ENCODE measurements at places on chromosomes 1 and 21.

DNA sequence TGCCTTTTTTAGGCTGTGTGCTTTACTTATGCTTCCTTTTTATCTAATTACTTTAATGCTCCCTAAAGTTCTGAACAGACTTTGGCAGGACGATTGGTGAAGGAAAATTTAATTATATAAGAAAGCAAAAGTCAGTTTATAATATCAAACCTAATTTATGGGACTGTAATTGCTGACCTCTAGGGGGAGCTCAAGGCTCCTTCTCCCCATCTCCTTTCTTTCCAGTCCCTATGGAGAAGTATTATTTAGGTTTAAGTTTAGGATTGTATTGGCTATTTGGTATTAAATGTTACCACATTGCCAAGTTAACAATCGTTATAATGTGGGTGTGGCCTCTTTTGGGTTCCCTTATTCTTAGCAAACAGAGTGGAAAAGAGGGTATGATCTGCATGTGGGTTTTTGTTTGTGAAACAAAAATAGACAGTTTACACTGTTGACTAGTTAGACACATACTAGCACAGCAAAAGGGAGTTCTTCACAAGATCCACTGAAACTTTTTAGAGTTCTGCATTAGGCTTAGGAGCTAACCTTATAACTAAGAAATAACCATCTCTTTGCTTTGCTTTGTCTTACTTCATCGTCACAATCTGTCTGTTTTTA lies 48.2 kb upstream of the TNFSF4 start:
- DNase-seq = no peak

DNA sequence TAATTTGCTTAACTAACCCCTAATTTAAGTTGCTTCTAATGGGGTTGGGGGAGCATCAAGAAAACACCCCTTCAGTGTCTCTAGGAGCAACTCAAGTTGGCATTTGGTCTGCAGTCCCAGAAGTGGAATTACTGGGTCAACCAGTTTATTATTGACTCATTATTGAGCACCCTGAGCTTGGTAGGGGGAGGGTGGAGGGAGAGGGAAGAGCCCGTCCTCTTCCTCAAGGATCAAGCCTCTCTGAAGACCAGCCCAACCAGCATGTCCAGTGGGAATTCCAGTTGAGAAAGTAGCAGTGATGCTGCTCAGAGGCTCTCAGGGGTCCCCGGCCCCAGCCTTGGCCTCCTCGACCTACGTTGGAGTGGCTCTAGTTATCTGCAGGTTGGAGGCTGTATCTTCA lies 2.1 kb upstream of the PLA2G2F start:
- no peak for DNase-seq

DNA sequence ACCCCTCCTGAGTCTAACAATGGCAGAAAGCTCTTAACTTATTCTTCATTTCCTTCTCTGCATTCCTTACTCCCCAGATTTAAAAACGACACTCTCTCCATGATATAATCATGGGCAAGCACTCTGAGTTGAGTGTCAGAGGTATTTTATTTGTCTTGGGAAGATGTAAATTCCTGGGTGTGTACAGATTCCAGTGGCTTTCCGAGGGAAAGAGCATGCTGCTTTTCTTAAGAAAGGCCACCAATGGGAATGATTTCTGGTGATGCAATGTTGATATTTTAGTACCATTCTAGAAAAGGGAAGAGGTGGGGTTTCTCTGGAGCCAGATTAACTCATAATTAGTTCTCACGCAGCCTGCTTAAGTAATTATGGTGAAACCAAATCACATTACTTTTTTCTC lies 47.8 kb upstream of the BTG3 start:
- no peak for DNase-seq

- no peak for DNase-seq
Observed at GRCh38 chr1:211172657-211173056, 38.7 kb upstream of the KCNH1 start.

DNA sequence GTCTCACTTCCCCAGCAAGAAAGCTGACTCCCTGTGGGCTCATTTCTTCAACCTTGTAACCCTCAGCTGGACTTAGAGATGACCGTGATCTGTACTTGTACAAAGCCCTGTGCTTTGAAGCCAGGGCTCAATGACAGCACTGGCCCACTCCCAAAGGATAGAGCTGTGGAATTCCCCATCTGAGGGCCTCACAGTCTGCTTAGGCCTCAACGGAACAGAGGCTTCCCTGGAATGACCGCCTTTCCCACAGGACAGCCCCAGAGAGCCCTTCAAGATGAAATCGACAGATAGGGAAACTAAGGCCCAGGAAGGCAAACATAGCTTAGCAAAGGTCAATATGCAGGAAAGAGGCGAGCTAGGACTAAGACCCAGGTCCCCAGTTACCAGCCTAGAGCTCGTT lies 11.5 kb downstream of the SLC9A1 start:
- DNase-seq = no peak

GRCh38 chr1:218079820-218080219 lies 205.3 kb upstream of the RRP15 start:
- DNase-seq = no peak

GRCh38 chr1:210407207-210407886 lies 78.6 kb downstream of the HHAT start:
- DNase-seq = peak; percentile 46

GRCh38 chr1:205572421-205572820 lies 59.4 kb downstream of the ELK4 start:
- no peak for DNase-seq

- DNase-seq = no peak
Observed at GRCh38 chr21:34199121-34199910, 125.9 kb downstream of the MRPS6 start.

DNA sequence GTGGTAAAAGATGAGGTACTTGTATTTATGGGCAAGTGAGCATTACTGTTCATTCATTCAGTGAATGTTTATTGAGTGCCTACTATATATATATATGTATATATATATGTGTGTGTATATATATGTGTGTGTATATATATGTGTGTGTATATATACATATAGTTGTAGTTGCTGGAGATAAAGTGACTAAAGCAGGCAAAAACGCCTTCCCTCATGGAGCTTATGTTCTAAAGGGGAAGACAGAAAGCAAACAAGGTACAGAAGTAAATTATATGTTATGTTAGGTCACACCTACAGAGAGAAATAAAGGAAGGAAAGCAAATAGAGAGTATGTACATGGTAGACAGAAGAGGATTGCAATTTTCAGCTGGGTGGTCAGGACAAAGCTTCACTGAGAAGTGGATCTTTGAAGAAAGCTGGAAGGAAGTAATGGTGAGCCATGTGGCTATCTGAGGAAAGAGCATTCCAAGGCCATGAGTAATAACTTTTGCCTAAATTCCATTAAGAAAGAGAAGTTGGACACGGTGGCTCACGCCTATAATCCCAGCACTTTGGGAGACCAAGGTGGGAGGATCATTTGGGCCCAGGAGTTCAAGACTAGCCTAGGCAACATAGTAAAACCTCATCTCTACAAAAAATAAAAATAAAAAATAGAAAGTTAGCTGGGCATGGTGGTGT lies 33.5 kb upstream of the KLF17 start:
- no peak for DNase-seq

GRCh38 chr1:92085727-92086126 lies 5.6 kb downstream of the BTBD8 start:
- DNase-seq = no peak

GRCh38 chr1:69103705-69104385 lies 463.9 kb upstream of the LRRC7 start:
- DNase-seq = no peak

DNA sequence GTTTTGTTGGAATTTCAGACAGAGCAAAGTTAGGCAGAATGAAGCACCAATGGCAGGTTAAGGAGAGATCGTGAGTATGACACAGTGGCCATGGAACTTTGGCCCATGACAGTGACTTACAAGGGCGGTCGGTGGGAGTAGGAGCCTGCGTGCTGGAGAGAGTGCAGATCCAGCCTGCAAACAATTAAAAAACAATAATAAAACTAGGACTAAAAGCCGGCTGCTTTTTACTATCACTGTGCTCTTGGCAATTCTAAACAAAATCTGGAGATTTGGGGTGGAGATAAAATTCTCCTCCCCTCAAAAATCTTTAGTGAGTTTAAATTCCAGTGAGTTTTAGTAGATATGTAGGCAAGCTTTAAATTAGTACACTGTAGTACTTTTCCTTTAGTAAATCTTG lies 96.9 kb downstream of the DHRS3 start:
- DNase-seq = no peak

- DNase-seq = no peak
Observed at GRCh38 chr1:218211241-218211640, 73.9 kb upstream of the RRP15 start.

DNA sequence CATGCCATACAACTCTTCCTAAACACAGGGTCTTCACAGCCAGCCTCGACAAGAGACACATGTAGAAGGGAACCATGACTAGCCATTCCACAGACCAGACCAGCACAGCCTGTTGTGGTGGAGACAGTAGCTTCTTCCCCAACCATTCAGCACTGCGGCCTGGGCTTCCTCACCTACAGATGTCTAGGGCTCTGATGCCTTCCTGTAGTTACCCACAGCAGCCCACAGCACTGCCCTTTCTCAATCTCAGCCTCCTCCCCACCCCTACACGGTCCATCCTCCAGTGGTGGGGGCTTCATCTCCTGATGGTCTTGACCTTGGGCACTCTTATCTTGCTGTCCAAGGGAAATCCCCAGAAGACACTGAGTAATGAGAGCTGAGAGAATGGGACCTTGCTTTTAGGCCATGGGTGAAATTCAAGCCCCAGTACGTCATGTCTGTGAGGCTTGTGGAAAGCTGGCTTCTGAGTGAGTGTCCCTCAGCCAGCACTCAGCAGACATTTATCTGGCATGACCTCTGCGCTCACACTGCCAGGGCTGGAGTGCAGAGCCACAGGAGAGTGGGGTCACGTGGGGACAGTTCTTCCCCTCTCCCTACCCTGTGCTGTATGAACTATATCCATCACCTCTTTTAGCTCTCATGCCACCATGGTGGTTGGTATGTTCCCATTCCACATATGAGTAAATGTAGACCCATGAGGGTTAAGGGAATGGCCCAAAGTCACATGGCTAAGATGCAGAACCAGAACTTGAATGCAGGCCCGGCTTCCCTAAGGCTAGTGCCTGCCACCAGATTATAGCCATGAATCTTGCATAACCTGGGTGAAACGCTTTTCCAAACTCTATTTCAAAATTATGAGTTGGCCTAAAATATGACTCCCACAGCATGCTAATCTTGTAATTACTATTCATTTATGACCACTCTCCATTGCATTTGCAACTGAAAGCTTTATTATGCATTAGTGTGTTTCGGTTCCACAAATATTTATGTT lies 104.7 kb downstream of the HIVEP3 start:
- no peak for DNase-seq

- no peak for DNase-seq
Observed at GRCh38 chr1:214377886-214378285, 96.9 kb downstream of the SMYD2 start.

- no peak for DNase-seq
Observed at GRCh38 chr1:9253004-9253403, 18.4 kb downstream of the H6PD start.

GRCh38 chr1:91015794-91016550 lies 5.9 kb downstream of the ZNF644 start:
- no peak for DNase-seq

- DNase-seq = no peak
Observed at GRCh38 chr1:58726581-58726980, 26.7 kb upstream of the MYSM1 start.

DNA sequence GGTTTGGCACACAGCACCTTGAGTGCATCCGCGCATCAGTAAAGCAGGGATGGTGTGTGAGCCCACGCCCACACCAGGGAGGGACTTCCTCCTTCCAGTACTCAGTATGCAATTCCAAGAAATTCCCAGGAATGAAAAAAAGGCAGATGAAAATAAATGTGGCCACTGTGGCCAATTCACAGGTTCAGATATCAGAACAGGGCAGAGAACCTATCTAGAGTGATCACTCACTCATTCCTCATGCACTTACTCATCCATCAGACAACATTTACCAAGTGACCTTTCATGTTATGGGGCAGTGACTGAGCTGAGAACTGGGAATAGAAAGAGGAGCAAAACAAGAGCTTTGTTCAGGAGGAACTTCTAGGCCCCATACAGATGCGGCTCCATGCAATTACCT lies 113.7 kb downstream of the ZSCAN20 start:
- DNase-seq = no peak

DNA sequence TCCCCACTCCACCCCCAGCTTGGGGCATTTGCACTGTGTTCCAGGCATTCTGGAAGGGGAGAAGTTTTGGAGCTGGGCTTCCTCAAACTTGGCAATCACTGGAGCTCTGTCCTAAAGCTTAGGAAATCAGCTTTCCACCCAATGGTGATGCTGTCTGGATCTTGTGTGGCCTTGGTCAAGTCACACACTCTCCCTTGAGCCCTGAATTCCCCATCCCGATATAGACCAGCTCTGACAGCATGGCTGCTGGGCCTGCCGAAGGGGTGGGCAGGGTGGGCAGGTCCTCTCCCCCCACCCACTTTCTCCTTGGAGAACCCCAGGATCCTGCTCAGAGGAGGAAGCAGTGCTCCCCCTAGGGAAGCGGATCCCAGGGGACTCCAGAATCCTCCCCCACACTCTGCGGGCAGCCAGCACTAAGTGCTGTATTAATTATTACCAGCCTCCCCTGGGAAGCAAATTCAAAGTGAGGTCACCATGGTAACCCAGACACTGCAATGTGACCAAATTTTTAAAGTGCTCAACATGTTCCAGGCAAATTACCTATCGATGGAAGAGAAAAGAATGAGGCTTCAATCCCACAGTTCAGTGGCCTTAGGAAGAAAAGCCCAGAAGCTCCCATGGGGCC lies 21.3 kb upstream of the LDLRAP1 start:
- no peak for DNase-seq

DNA sequence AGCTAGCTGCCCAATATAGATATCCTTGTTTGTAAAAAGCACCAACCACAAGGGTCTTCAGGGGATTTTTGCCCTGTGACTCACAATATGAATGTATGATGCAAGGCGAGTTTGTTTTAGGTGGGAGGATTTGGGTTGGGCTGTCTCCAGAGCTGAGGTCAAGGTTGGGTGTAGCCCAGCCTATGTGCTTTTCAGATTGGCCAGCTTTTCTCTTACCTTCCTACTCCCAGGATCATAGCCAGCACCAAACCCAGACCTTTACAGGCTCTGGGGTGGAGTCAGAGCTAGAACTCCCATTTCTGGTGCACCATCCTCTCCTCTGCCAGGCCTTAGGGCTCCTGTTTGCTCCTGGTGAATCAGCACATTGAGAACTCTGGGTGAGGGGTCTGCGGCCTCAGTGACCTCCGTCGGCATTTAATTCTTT lies 55.6 kb upstream of the GCLM start:
- DNase-seq = no peak

DNA sequence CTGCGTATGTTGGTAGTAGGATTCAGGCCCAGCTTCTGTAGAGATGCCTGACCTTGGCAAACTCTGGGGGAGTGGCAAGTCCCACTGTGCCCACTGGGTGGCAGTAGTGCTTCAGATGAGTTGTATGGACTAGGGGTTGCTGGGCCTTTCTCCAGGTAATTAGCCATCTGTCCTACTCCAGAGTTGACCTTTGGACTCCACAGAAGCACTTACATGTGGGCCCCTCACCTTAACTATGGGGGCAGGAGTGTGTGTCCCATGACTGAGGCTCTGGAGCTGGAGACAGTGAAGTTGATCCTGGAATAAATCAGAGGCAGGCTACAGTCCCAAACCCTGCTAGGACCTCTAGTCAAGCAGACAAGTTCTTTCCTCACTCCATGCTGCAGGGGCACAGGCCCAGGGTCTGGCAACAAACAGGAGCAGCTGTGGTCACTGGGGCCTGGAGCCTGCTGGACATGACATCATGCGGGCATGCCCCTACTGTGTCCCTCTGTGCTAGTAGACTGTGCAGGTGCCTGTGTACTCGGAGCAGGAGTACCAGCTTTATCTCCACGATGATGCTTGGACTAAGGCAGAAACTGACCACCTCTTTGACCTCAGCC lies 4.6 kb downstream of the DMAP1 start:
- DNase-seq = peak; percentile 44

Data from stimulated activated CD8-positive, alpha-beta memory T cell treated with anti-CD3 and anti-CD28 coated beads, Interleukin-2, amount 100 ng/mL, for 1 hour (primary cell).